ENCODE measurements at places on chromosomes 1 and 21.

GRCh38 chr1:212760126-212760823 lies 31.3 kb downstream of the NSL1 start:
- DNase-seq = peak; percentile 19

- DNase-seq = no peak
These were observed 33.5 kb downstream of the NEK2 start for GRCh38 chr1:211641942-211642341.

- DNase-seq = no peak
These were observed 50.2 kb upstream of the TACSTD2 start for GRCh38 chr1:58627221-58627620.

GRCh38 chr1:214590696-214591095 lies 12.3 kb upstream of the CENPF start:
- no peak for DNase-seq

GRCh38 chr1:33709783-33710718 lies 153.8 kb upstream of the HMGB4 start:
- no peak for DNase-seq

GRCh38 chr1:231818337-231818736 lies 191.7 kb downstream of the DISC1 start:
- no peak for DNase-seq

DNA sequence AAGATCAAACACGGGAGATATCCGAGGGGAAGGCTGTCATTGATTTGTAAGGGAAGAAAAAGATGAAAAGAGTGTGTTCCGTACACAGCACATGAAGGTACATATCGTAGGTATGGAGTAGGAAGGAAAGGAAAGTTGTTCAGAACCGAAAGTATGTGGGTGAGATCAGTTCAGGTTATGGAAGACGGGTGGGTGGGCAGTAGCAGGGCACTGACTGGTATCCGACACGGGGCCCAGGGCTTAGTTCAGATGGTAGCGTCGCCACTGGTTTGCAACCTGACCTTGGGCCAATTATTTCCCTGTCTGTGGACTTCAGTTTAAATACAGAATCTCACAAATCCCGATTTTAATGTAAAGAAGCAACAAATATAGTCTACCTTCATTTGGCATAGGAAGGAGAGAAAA lies 27.8 kb upstream of the A3GALT2 start:
- DNase-seq = peak; percentile 8

- no peak for DNase-seq
These were observed 41.2 kb downstream of the GADD45A start for GRCh38 chr1:67726224-67726623.

GRCh38 chr1:150876119-150876454 lies 312 bp downstream of the ARNT start:
- DNase-seq = no peak

DNA sequence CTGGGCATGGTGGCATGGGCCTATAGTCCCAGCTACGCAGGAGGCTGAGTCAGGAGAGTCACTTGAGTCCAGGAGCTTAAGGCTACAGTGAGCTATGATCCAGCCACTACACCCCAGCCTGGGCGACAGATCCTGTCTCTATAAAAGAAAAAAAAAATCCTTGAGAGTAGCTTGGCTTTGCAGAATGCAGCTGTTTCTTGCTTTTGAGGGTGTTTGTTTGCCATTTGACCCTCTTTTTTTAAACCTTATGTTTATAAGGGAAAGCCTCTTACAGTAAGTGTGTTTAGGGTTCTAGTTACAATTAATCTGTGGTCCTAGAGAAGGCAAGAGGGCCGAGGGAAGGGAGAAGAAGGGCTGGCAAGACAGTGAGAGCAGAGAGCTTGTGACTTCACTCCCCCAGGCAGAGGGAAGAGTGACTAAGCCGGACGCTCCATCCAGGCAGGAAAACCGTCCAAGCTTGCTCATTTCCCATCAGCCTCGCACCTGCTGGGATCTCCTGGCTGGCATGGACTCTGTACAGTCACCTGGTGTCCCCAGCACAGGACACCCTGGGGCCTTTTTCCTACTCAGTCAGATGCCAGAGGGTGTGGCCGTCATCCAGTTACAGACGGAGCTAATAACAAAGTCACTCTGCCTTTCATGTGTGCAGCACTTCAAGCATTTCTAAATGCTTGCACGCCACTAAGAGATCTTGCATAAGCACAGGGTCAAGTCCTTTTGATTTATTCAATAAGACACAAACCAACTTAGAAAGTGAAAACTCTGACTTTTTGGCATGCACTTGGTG lies 55.5 kb upstream of the PSEN2 start:
- DNase-seq = no peak

DNA sequence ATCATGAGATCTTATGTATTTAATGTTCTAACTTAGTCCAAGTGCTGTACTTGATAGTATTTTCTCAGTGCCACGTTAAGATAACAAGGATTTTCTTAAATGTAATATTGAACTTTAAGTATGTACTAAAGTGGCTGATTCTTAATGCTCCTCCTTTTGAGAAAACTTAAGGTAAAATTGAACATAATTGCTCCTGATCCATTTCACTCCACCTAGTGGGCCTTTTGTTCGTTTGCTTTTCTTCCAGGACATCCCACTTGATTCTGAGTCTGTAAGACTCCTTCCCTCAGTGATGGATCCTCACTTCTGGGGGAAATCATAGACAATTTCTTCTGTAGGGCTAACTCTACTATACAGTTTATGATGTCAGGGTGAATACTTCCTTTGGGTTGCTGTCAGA lies 173.1 kb downstream of the LMO4 start:
- DNase-seq = no peak

DNA sequence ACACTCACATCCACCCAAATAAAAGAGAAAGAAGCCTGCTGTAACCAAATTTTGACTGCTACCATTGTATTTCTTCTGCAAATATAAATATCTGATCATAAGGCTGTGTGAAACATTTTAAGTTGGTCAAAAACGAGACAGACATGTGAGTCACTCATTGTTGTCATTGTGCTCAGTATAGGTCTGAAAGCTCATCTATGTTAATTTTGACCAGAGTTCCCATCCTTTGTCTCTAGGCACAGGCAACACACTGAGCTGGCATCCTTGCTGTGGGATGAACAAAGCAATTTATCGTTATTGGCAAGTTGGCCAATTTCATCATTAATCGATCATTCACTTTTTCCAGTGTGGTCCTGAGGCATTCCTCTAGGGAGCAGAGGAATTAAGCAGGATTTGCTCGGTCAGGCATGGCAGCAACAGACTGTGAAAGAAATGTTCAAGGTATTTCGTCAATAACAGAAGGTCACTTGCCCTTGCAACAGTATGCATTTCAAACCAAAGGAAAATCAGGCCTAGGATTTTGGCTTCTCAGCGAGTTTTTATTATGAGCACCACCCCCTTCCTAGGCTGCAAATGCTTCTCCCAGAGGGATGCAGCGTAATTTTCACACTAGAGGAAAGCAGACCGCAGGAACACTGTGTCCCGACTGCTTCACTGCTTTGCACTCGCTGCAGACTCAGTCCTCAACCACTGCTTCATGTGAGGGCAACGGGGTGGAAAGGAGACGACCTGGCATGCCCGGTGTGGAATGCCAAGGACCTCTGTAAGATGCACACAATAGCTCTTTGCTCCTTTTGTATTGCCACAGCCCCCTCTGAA lies 87.9 kb upstream of the SMYD2 start:
- DNase-seq = no peak

GRCh38 chr1:1273209-1273511 lies 494 bp downstream of the UBE2J2 start:
- DNase-seq = no peak

DNA sequence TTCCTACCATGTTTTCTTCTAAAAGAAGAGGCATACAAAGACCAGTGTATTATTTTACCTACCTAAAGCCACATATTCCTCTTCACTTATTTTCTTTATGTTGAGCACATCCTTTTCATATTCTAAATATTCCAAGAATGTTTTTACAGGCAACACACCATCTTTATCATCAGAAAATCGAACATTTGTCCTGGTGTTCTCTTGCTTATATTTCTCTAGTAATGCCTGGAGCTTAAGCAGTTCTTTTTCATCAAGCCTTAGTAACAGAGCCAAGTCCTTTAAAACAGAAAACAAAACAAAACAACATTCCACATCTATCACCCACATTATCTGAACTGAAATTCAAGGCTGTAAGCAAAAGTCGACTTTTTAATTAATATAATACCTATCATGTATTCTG lies 88.7 kb downstream of the IARS2 start:
- no peak for DNase-seq

GRCh38 chr21:39461419-39461818 lies 9.6 kb downstream of the SH3BGR start:
- DNase-seq = no peak

DNA sequence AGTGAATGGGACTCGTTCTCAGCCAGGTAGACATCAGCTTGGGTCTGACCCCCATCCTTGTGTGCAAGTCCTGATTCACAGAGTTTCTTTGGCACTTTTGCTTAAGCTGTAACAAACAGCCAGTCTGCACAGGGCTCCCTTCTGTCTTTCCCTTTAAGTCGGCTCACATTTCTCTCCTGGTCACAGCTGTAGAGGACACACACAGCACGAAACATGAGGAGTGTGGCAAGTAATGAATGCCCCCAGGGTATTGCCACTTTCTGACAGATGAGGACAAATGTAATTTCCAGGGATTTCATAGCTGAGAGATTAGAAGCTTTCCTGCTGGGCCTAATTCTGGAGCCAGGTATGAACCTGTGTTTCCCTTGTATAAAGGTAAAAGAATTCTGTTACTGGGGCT lies 423.5 kb downstream of the KIF26B start:
- no peak for DNase-seq

DNA sequence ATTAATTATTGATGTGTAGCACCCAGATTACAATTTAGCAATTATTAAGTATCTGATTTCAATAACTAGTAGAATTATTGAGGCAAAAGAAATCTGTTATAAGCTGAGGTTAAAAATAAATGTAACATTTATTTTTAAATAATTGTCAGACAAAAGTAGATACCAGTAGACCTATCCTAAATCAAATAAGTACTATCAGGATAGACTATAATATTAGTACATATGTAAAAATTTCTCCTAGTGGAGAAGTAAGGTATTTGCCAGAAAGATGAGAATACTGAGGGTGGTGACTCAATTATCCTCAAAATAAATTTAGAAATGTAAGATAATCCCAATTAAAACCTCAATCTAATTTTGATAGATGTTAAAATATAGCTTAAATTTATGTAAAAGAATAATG lies 377.8 kb upstream of the CHRM3 start:
- no peak for DNase-seq

- DNase-seq = no peak
These were observed 197.5 kb downstream of the ZNF326 start for GRCh38 chr1:90192408-90192807.

DNA sequence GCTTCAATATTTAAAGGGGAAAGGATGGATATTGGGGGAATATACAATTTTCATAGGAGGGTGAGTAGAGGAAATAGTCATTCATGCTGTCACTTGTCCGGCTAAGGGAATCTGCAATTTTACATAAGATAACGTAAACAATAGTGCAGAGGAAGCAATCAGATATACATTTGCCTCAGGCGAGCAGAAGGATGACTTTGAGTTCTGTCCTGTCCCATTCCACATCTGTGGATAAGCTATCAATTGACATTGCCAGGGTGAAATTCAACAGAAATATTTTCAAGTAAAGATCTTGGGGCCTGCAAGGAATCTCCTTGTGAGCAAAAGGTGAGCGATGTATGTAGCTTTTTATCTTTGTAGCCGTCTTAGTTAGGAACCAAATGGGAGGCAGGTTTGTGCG lies 32.6 kb downstream of the EVA1C start:
- no peak for DNase-seq

GRCh38 chr1:156592910-156593660 lies 1.5 kb downstream of the NAXE start:
- DNase-seq = no peak
